ENCODE measurements at places on chromosomes 2 and 18.

DNA sequence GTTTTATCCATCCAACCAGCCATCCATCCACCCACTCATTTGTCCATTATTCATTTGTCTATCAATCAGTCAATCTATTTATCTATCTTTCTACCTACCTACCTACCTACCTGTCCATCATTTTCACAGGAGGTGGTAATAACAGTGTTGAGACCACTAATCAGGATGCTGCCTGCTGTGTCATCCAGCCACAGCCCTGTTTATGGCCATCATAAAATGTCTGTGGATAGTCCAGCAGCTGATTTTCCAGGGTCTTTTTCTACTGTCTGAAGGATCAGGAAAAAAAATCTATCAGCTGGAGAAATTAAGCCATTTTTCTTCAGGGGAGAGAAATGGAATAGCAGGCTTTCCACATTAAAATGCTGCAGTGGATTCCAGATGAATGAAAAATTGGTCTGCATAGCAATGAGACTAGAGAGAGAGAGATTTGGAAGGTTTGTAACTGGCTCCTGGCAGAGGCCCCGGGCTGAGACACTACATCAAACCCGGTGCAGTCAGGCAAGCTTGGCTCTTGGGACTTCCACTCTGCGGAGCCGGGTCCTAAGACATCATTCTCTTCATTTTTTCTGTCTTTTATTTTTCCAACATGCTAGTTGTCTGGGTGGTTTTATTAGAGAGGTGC, 33.0 kb upstream of the BOD1L2 start:
- DNase-seq = no peak

- DNase-seq = no peak
Observed at GRCh38 chr18:49050452-49050851, 99.7 kb upstream of the SMAD7 start.

GRCh38 chr2:23624915-23625314, 239.9 kb downstream of the KLHL29 start:
- DNase-seq = no peak

DNA sequence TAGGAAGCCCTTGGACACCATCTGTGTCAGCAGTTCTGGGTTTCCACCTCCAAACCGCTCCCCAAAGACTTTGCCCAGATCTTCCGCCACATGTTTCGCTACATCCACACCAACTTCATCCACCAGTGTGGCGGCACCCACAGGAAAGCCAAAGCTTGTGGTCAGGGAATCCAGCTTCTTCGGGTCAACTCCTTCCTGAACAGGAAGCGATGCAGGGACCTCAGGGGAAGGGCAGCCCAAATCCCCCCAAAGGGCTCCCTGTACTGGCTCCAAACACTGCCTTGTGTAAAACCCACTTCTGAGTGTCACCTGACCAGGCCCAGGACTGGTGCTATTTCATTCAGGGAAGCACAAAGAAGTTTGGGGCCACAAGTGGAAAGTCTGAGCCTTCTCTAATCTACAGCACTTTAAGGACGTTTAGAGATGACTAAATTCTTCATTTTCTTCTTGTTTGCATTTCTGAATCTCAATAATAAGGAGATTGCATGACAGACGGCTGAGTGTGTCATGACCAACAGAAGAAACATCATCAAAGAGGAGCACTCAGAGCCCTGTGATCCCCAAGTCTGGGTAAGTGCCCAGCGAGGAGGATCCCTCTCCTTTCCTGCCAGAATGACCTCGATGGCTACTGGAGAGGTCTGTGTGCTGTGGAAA, 20.8 kb downstream of the GAREM2 start:
- DNase-seq = no peak

GRCh38 chr2:240160291-240161086, 20.0 kb upstream of the OTOS start:
- DNase-seq = no peak

- no peak for DNase-seq
Observed at GRCh38 chr2:23746141-23746863, 180.6 kb downstream of the ATAD2B start.

DNA sequence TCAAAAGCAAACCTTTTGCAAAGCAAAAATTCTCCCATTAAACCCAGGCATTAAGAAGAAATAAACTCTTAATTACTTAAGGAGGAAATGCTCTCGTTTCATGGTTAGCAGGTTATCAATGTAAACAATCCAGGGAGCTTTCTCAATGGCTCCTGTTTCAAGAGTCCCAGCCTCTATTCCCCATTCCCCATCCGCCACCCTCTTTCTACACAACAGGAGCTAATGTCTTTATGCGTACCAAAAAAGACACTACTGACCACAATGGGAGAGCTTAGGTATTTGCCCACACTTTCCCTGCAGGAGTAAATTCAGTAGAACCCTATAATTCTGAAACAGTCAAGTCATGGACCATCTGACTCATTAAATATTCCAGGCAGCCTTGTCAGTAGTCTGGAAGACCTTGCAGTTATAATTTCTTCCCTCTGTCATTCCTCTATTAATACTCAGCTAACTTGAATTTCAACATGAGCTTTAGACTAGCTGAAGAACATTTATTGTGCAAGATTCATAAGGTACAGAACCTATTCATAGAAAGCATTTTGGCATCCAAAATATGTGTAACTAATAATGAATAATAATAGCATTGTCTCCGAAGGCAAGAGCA, 48.6 kb downstream of the SLC8A1 start:
- no peak for DNase-seq

GRCh38 chr2:235981631-235982030, 186.6 kb downstream of the GBX2 start:
- DNase-seq = no peak

DNA sequence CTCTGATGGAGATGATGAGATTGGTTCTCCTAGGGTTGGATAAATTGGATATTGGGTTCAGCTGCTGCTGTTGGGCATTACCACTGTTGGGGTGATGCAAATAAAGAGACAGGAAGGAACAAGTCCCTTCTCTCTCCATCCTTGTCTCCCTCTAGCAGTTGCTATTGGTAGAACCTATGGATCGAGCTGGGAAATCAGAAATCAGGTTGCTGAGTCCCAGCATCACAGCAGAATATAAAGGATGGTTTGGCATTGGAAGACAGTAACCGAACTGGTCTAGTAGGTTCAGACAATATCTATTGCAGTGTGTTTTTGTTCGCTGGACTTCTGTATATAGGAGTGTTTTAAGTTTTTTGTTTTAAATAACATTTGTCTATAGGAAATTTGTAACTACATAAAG, 8.1 kb downstream of the WDR43 start:
- no peak for DNase-seq

GRCh38 chr2:8753609-8754008, 71.8 kb downstream of the ID2 start:
- no peak for DNase-seq

DNA sequence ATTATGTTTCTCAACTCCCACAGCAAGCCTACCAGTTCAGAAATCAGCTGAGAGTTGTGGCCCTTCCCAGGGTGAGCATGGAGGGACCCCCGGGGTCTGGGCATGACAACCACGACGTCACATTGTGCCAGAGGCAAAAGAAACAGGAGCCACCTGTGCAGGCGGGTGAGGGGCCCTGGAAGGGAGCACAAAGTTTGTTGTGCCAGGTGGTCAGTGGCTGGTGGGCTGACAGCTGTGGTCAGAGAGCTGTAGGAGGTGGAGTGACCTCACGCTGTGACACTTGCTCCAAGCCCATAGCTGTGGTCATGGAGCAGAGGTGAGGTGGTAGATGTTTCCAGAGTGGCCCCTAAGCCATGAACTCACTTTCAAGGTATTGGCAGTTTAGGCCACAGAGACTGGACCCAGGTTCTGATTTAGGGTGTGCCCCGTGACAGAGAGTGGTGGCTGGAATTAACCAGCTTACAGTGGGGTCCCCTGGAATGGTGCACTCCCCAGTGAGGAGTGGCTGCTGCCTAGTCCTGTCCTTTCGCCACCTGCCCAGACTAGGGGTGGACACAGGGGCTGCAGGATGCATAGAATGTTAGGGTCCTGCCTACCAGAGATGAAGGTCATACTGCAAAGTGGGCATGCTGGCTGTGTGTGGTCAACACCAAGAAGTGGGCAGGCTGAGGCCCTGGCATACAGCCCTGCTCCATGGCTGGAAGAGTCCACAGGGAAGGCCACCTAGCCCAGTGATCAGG, 136.4 kb downstream of the GLI2 start:
- DNase-seq = no peak

DNA sequence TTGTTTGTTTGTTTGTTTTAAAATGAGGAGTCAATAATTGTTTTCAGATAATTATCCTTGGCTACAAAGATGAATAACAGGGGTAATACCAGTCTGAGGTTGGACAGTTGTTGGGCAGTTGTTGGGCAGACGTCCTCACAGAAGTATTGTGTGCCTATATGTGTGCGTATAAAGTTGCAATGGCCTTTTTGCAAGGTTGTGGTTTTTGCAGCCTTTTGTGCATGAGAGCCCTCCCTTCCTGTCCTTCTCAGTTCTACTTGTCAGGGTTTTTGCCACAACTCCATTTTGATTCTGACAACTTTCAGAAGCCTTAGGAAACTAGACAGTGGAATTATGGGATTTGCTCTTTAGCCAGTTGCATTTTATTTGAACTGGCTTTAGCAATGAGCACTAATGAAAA, 6.0 kb upstream of the STK39 start:
- no peak for DNase-seq

DNA sequence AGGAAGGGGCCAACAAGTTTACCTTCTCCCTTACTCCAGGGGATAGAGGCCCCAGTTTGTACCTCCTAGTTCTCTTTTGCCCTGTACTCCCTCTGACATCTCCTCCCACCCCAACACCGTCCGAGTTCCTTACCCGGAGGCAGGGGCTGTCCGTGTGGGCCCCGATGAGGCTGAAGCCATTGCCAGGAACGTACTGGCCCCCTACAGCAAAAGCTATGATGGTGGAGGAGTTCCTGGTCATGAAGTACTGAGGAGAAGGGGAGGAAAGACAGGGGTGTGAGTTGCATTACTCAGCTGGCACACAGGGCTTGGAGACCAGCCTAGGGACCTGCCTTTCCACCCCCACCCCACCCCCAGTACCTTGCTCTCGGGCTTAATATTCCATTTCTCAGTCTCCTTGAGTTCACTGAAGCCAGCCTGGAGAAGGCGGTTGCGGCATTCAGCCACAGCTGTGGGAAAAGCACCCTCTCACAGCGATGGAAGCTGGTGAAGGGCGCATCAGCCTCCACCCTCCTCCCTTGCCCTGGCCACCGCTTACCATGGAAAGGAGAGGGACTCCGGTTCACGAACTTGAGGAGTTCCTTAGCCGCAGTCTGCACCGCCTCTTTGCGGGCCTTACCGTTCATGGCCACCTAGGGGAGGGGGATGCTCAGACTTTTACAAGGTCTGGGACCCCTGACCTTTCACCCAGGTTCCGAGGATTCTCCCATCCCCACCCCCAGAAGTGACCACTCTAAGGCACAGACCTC, 1.0 kb downstream of the DNPEP start:
- peak; percentile 11 for DNase-seq

- no peak for DNase-seq
Observed at GRCh38 chr2:100178085-100178788, 35.8 kb upstream of the AFF3 start.

GRCh38 chr2:28436525-28437051, 43.9 kb downstream of the FOSL2 start:
- DNase-seq = no peak

- DNase-seq = no peak
Observed at GRCh38 chr2:65031341-65032018, 24.7 kb upstream of the CEP68 start.

GRCh38 chr2:181891258-181891965, at the start of gene ITPRID2:
TSS of gene ITPRID2 (plus strand) at chr2:181891730. CDS start at chr2:181892067, 337 bp downstream.
- peak; percentile 89 for DNase-seq

GRCh38 chr2:53568469-53568868, 199.1 kb upstream of the CHAC2 start:
- no peak for DNase-seq

DNA sequence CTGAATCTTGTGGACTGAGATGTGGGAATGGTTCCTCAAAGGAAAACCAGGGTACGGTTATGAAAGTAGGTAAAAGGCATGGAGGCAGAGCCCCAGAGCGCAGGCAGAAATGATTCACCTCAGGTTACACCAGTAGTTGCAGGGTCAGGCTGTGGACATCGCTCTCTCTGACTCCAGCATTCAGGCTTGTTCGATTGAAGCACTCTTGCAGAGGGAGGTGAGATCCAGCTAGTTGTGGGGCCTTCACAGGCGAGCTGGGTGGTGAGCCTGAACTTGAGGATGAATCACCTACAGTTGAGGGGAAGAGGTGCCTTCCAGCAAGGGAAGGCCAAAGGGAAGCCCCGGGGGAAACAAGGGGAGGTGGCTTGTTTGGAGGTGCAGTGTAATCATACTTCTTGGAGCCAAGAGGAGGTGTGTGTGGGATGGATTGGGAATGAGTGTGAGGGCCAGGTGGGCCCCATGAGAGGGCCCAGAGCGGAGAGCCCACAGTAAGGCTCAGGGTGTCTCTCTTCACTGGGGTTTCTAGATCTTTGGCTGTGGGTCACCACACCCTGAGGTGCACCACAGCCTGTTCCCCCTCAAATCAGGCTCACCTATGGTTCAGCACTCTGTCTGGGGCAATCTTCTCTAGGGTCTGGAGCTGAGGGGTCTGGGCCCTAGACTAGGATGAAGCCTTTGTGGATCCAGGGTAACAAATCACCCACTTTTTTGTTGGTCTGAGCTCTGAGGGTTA, 48.5 kb upstream of the MCFD2 start:
- no peak for DNase-seq

- DNase-seq = no peak
Observed at GRCh38 chr18:9608298-9608697, 6.1 kb downstream of the PPP4R1 start.

DNA sequence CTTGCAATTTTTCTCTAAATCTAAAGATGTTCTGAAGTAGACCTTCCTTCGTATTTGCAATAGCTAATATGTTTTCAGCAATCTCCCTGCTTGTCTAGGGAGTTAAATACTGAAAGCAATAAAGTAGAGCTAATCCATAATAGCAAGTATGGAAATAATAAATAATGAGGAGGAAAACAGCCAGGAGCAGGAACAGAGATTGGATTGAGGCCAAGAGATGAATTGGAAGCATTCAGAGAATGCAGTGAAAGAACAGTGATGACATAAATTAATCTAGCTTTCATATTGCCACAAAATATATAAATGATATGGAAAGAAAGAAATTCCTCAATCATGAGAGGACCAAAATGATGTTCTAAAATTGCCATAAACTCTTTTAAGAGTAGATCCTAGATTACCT, 679.7 kb downstream of the METTL4 start:
- DNase-seq = no peak

- no peak for DNase-seq
Observed at GRCh38 chr2:176516051-176516602, 246.9 kb downstream of the MTX2 start.

DNA sequence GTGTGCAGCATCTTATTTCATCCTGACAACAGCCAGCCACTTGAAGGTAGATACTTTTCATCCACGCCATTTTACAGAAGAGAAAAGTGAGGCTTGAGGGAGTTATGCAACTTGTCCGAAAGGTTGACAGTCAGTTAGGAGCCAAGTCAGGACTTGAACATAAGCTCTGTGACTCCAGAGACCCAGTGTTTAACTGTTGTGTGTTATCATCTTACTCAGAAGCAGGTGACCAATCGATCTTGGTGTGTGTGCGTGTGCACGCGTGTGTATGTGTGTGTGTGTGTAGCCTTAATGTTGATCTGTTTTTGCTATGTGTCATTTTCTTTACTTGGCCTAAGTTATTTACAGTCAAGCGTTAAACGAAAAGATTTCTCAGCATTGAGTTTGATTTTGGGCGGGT, 22.0 kb downstream of the DRC1 start:
- no peak for DNase-seq

GRCh38 chr2:23486684-23487075, 101.7 kb downstream of the KLHL29 start:
- no peak for DNase-seq

All from renal pelvis (tissue), 12 donors.